ENCODE measurements at places on chromosomes 13 and 19.
A peak's percentile ranks its signal among the peaks of the same experiment; 100 is the strongest.

DNA sequence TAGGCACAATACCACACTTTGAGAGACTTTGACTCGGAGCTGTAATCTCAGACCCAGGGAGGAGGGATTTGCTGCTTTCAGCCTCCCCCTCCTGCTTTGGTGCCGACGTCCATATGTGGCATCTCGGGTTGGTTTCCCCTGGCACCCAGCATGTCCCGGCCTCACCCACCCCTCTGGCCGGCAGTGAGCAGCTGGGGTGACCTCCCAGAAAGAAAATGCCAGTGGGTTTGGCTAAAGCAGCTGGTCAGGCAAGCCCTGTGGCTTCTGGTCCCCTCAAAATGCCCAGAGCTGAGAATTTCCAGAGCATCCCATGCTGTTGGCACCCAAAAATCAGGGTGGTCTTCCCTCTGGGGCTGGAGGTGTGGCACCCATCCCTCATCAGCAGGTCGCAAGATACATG lies 34.1 kb downstream of the INSR start:
- no peak for DNase-seq

GRCh38 chr13:29039212-29039611 lies 219.1 kb downstream of the MTUS2 start:
- DNase-seq = no peak

DNA sequence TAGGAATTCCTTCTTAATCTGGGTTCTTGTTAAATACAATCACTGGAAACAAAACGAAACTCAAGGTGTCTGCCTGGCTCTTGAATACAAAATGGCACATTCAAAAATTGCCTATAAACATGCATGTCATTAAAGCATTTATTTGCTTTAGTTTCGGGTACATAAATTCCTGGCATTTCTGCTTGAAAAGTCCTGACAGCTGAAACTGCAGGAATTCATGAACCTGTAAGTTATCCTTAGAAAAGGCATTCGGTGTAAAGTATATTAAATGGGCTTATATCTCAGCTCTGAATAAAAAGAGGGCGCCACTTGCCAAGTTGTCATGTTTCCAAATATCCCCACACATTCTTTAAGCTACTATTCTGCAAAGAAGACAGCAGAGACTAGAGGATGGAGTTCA lies 32.9 kb downstream of the RXFP2 start:
- DNase-seq = no peak

DNA sequence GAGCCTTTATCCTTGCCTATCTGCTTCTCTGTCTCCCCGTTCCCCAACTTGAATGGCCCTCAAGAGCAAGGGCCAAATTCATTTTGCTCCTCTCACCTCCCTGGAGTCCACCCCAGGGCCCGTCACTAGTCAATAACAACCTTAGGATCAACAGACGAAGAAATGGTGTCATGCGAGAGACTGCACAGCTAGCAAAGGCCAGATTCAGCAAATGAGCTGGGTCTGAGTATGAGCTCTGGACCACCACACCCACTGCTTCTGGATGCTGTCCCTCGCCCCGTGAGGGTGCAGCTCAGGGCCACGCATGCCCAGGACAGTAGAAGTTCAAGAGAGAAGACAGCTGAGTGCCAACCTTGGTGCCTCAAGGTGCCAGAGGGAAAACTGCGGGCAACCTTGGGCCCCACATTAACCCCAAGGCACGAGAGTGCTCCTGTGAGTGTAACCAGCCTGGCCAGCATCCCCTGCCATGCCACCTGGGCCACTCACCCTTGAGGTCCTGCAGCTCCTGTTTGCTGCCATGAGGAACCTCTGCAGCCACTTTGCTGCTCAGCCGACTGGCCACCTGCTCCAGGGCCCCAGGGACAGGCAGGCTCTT lies 11.8 kb upstream of the AKAP8L start:
- no peak for DNase-seq

- DNase-seq = peak; percentile 53
These were observed 8.5 kb upstream of the SYT5 start for GRCh38 chr19:55188625-55189024.

GRCh38 chr19:32873247-32873959 lies 3.8 kb upstream of the SLC7A9 start:
- no peak for DNase-seq

- DNase-seq = peak; percentile 83
These were observed 33.2 kb downstream of the RAB20 start for GRCh38 chr13:110528371-110528770.

DNA sequence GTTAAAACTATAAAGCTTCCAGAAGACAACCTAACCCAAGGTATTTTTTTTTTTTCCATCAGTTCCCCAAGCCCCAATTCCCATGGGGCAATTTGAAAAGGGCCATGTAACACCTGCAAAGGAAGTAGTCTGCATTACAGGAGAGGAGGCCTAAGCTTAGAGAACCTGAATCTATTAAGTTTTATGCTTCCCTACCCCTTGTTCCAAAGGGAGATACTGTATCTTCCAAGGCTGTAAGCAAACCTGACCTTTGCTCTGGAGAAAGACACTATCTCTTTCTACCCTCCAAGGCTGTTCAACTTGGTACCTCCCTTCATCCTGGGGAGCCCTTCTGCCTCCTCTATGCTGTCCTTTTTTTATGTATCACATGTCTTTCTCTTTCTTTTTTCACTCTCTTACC lies 15.0 kb downstream of the KATNAL1 start:
- no peak for DNase-seq

GRCh38 chr13:99955747-99956472 lies 15.7 kb downstream of the ZIC5 start:
- peak; percentile 27 for DNase-seq

DNA sequence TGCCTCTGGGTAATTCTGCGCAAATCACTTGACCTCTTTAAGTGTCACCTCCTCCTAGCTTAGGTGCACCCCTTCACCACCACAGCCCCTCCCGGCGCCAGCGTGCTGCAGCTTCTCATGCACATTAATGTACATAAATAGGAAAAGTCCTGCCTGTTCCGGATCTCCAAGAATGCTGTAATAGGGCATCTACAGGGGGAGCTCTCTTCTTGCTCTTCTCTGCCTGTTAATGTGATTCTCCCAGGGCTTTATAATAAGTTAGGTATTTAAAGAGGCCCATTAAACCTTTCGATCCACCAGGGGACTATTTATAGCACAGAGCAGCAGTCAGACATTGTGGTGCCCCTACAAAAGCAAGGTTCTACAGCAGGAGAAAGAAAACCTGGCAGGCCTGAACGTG lies 35.3 kb downstream of the SOX1 start:
- no peak for DNase-seq

DNA sequence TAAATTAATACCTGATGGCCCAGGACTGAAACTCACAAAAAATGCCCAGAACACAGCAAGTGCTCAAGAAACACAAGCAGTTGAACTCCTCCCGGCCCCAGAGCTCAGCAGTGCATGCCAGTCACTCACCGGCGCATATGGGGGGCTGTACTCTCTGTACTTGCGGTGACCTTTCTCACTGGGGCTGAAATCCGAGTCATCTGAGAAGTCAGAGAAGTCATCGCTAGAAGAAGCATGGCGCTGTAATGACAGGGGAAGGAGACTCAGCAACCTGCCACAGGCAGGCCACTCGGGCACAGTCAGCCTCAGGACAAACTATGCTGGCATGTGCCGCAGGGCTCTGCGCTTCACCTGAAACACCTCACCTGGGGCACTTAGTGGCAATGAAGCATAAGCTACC lies 19.7 kb downstream of the ZC3H4 start:
- no peak for DNase-seq

GRCh38 chr13:31739226-31739625 lies at the start of gene RXFP2:
RXFP2 (plus strand) TSS chr13:31739526; CDS start chr13:31739613, 87 bp downstream.
- no peak for DNase-seq

GRCh38 chr13:65488606-65489005 lies 1741.5 kb downstream of the PCDH9 start:
- no peak for DNase-seq

- no peak for DNase-seq
These were observed 2.5 kb downstream of the LYPD3 start for GRCh38 chr19:43462785-43463380.

- DNase-seq = no peak
These were observed 72.3 kb downstream of the LATS2 start for GRCh38 chr13:20988909-20989655.

DNA sequence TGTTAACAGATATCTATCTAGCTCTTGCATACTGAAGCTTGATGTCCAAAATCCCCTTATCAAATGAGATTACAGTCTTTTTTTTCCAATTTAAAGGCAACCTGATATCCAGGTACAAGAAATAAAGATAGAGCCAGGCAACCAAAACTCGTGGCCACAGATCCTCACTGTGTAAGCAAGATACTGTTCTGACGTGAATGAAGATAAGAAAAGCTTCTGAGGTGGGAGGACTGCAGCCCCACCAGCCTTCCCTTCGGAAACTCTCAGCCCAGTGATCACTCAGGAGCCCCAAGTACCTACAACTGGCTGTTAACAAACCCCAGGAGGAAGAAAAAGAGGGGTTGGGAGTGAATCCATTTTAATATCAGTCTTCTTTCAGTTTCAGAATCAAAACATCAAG lies 191.6 kb downstream of the EFNB2 start:
- DNase-seq = no peak

DNA sequence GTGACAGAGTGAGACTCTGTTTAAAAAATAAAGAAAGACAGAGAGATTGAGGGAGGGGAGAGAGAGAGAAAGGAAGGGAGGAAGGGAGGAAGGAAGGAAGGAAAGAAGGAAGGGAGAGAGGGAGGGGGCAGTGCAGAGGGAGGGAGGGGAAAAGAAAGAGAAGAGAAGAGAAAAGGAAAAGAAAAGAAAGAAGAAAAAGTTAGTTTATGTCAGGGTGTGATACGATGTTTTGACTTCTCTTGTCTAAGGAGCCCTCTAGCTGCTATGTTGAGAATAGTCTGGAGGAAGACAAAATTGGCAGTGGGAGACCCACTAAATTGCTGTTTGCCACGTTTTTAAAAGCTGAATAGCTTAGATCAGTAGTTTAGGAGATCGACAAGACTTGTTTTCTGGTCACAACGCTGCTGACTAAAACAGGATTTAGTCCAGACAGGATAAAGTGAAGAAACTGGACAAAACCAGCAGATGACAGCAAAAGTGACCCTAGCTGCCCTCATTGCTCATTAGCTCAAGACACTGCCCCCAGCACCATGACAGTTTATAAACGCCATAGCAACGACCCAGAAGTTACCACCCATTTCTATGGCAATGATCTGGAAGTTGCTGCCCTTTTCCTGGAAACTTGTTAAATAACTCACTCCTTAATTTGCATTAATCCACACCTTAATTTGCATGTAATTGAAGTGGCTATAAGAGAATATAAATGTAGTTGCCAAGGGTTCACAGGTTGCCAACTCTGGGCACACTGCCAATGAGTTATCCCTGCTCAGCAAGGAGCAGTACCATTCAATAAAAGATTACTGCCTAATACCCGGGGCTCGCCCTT lies 11.1 kb downstream of the TEX101 start:
- DNase-seq = peak; percentile 30

- DNase-seq = peak; percentile 77
These were observed 28.7 kb upstream of the MEDAG start for GRCh38 chr13:30877335-30877734.

DNA sequence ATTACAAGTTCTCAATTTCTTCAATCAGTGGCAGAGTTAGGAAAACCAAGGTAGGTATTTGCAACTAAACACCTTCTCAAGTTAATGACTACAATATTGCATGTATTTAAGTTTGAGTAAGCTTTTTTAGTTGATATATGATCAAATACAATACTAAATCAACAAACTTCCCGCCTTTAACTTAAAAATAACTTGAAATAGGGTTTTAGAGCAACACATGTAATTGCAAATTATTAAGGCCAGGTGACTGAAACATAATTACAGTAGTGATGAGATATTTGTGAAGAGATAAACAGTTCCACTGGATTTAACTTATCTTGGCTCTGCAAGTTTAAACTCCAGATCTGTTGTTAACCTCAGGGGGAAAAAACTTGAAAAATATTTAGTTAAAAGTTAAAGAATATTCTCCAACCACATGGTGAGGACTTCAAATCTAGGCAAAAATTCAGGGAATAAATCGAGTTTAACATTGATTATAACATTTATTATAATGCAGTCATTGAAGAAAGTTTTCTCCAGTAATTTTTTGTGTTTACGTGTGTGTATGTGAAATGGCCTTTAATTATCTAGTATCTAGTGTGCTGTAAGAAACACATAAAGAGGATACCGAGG lies 3.6 kb downstream of the DACH1 start:
- DNase-seq = no peak

- peak; percentile 98 for DNase-seq
These were observed 807.1 kb downstream of the DIAPH3 start for GRCh38 chr13:59356607-59357006.

DNA sequence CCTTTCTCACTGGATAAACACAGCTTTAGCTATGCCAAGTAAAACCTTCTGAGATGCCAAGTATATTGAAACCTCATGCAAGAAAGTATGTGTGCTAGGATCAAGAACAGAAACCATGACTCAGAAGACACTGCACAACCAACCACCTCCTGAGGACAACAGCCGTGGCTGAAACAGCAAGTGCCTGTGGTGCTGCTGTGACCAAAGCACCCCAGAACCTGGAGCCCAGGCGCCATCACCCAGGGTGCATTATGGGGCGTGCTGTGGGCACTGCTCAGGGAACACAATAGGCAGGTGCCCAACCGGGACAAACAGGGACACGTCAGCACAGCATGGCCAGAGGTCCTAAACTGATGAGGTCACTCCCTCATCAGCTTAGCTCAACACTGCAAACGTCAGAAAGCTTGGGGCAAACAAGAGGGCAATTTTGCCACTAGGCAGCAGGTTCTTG lies 101.3 kb upstream of the SLC15A1 start:
- DNase-seq = peak; percentile 31

DNA sequence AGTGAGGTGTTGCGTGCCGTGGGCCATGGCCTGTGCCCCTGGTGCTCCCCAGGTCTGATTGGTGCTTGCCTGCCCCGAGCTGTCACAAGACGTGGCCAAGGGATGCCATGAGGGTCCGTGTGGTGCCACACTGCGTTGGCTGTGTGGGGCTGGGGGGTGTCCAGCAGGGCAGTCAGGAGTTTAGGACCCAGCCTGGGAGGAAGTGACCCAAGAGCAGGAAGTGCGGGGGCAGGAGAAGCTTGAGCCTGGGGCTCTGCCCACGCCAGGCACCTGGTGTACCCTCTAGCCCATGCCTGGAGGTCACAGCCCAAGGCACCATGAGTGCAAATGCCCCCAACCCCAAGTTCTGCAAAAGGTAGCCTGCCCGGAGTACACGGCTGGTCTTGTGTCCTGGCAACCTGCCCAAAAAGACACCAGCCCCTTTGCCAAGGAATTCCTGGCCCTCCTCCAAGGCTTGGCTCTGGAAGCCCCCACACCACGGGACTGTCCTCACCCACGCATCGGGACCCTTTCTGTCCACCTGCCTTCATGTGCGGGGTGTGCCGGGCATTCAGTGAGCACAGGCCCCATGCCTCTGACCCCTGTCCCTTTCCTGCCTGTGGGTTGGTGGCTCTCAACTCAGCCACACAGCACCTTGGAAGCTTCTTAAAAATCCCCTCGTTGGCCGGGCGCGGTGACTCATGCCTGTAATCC lies 24.9 kb downstream of the MPND start:
- DNase-seq = peak; percentile 35

GRCh38 chr13:24995225-24995804 lies 100.6 kb upstream of the PABPC3 start:
- DNase-seq = peak; percentile 90

- peak; percentile 99 for DNase-seq
These were observed 338 bp upstream of the UBE2M start for GRCh38 chr19:58558623-58559274.

Measured in fibroblast of pulmonary artery (primary cell).